ENCODE measurements at places on chromosomes 16 and 17.

GRCh38 chr16:29877266-29877961 is 14.4 kb upstream of the CDIPT start:
- no peak for DNase-seq

DNA sequence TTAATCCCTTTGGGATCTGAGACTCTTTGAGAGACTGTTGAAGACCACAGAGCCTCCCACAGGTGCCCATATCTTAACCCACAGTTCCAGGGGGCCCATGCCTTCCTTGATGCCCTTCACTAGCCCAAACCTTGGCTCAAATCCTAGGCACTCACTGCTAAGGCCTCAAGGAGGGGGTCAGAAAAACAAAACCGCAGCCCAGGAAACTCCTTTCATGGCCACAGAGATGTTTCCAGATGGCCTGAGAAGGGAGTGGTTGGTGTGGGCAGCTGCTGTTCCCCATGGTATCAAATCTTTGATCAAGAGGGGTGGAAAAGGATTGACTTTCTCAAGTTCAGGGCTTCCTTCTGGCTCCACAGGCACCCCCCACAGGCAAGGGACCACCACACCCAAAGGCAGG is 44.7 kb downstream of the CDH1 start:
- no peak for DNase-seq

DNA sequence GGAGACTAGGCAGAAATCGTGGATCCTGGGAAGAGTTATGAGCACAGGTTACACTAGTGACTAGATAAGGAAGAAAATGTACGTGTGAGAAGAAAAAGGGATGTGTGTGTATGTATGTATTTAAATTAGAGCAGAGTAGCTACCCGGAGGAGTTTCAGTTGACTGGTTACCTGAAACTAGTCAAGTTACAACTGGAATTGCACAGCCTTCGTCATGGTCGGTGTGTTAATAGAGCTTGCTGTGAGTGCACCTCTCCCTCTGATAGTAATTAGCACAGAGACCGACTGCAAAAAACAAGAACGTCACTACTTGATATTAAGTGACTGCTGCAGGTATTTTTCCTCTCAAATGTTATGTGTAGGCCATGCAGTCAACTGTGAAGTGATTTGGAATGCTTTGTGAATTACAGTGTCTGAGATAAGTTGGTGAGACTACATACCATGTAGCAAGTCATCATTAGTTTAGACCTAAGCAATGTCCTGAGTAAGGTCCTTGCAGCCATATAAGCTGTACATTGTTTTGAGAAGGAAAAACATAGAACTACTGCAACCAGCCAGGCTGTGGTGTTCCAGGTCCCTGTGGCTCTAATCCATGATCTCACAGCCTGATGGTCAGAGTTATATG is 95.7 kb downstream of the WNT3 start:
- DNase-seq, result no peak

GRCh38 chr17:975371-975915 is 4.1 kb downstream of the NXN start:
- no peak for DNase-seq

GRCh38 chr17:4483012-4483840 is 15.5 kb upstream of the SPNS2 start:
- DNase-seq, result peak; percentile 47

GRCh38 chr16:586645-587590 is 2.9 kb upstream of the RAB40C start:
- no peak for DNase-seq

DNA sequence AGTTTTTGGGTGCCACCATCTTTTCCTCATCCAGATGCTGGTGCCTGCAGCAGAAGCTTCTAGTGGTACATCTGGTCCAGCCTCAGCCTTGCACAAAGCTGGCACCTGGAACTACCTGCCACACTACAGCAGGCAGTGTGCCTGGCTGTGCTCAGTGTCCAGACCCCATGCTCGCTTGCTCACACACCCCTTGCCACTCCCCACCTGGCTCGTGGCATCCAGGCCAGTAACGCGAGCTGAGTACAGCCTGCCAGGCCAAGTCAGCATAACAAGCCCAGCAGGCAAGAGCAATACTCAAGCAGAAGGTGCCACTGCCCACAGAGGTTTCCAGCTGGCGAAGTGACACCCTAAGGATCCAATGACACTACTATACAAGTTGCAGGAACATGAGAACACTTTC is 29.7 kb upstream of the KIF2B start:
- DNase-seq, result no peak

- no peak for DNase-seq
Observed at GRCh38 chr16:17448640-17449638, 21.8 kb downstream of the XYLT1 start.

DNA sequence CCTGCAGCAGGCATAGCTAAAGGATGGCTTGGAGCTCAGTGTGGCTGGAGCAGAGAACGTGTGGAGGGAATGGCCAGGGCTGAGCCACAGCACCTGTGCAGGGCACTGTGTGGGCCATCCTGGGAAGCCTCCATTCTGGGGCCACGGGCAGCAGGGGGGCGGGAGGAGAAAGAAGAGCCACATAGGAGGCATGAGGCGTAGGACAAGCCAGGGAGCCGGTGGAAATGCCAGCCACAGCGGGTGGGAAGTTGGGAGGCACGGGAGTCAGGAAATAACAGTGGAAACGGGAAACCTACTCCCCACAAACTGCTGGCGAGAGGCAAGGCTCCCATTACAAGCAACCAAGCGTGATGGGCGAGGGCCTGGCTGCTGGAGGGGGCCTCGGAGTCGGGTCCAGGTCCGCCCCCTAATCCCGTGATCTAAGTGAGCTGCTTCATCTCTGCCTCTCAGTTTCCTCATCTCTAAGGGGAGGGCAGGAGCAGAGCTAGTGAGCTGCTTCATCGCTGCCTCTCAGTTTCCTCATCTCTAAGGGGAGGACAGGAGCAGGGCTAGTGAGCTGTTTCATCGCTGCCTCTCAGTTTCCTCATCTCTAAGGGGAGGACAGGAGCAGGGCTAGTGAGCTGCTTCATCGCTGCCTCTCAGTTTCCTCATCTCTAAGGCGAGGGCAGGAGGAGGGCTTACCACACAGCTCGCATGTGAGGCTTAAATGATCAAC is 104.9 kb downstream of the ADCY9 start:
- DNase-seq, result no peak

DNA sequence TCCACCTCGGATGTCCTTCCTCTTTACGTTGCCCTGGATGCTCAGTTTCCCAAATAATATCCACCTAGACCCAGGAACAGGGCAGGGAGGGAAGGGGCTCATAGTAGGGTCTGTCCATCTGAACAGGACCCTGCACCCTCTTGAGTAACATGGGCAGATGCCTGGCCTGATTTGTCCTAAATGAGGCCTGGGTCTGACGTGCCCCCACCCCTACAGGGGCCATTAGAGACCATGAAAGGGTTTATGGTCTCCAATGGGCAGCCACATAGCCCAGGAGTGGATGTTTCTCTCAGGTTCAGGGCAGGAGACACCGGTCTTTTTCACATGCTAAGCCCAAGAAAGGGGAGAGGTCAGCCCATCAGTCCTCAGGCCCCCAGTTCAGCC is 6.8 kb downstream of the CACNG1 start:
- DNase-seq, result no peak

- no peak for DNase-seq
Observed at GRCh38 chr17:32241640-32242039, 24.0 kb upstream of the RHBDL3 start.

- DNase-seq, result no peak
Observed at GRCh38 chr16:19512297-19512696, 9.6 kb downstream of the GDE1 start.

- no peak for DNase-seq
Observed at GRCh38 chr16:48126801-48127644, 28.8 kb downstream of the ABCC12 start.

GRCh38 chr16:51012396-51012795 is 138.7 kb downstream of the SALL1 start:
- DNase-seq, result no peak
